ENCODE measurements at places on chromosomes 16 and 17.

- DNase-seq = no peak
Observed at GRCh38 chr16:30740364-30741251, 7.6 kb upstream of the PHKG2 start.

DNA sequence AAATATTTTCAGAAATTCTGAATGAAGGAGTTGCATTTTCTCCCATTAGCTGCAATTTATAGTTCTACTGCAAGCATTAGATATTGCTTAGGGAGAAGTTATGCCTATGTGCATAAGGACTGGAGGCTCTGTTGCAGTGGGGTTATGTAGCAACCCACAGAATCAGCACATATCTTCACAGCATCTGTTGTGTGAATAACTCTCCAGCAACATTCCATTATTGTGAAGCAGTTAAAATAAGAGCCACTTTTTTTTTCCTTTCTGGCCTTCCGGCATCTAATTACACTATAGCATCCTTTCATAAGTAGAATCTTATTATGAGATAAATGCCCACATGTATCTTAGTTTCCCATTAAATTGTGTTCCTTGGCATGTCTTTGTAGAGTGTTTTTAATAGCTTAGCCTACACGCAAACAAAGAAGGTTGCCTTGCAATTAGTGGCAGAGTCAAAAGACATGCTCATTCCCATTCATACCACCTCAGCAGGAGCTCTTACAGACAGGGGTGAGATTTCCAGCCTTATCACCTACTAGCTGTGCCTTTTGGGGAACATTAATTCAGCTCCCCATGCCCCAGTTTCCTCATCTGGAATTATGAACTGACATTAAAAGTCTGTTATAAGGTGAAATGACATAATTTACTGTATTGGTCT is 596.0 kb upstream of the GOT2 start:
- no peak for DNase-seq

GRCh38 chr17:73758245-73758644 is 114.0 kb upstream of the SDK2 start:
- no peak for DNase-seq

DNA sequence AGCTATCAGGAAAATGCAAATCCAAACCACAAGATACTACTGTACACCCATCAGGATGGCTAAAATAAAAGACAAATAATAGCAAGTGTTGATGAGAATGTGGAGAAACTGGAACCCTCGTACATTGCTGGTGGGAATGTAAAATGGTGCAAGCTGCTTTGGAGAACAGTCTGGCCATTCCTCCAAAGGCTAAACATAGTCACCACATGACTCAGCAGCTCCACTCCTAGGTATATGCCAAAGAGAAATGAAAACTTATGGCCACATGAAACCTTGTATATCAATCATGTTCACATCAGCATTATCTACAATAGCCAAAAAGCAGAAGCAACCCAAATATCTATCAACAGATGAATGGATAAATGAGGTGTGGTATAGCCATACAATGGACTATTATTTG is 28.5 kb downstream of the VAC14 start:
- no peak for DNase-seq

- DNase-seq = no peak
Observed at GRCh38 chr17:27634776-27635175, 3.8 kb downstream of the LGALS9 start.

DNA sequence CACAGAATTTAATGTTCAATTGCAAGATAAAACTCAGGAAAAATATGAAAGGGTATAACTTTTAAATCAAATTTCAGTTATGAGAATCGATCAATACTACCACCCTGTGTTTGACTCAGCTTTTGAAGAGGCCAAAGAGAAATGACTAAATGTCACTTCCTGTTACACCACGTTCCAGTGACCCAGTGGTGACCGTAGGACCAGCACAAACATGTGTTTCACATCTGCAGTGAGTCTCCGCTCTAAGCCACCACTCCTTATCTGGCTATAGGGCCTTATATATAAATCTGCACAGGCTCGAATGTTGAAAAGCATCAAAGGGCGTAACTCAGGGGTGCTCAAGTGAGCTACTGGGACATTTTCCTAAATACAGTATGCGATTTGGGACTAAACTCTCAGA is 36.1 kb downstream of the CYB5D2 start:
- no peak for DNase-seq

DNA sequence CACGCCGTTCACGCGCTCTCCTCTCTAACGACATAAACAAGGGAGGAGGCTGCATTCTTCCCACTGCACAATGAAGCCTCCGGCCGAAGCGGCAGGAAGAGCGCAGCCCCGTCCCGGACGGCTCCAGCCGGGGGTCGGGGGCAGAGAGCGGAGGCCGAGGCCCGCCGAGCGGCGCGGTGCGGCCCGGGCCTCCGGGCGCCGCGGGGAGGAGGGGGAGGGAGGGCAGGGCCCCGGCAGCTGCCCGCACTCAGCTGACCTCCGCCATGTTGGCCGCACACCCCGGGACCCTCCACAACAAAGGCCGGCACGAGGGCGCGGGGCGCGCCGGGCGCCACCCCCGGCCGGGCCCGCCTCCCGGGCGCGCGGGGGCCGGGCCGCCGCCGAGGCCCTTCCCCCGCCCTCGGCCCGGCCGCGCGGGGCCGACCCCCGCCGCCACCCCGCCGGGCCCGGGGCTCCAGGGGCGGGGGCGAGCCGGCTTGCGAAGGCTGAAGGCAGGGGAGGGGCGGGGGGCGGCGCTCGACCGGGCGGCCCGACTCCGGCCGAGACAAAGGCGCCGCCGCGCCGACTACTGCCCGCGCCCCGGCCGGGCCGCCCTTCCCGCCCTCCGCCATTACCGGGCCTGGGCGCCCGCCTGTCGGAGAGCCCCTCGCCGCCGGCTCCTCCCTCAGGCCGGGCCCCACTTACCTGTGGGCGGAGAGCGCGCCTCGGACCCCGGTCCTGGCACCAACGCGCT is 527 bp downstream of the SIAH1 start:
- DNase-seq = no peak
